ENCODE measurements at places on chromosomes 7 and 10.

DNA sequence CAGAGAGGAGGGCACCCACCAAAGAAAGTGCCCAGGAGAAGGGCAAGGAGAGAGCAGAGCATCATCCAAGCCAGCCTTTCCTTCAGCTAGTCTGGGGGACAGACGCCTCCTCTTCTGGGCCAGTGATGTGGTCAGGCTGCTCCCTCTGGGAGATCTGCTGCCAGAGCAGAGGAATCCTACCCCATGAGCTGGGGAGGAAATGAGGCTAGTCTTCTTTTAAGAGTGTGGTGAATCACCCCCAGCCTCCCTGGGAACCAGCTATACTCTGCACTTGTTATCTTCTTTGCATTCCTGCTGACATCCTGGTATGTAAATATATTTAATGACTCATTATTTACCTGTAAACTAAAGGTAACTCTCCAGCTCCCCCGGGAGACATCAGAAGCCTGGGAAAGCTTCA, 41.6 kb upstream of the EPHB6 start:
- peak; percentile 31 for DNase-seq

- no peak for DNase-seq
Observed at GRCh38 chr7:360454-361100, 70.6 kb downstream of the FOXL3 start.

- no peak for DNase-seq
Observed at GRCh38 chr10:34097682-34098081, 717.4 kb downstream of the PARD3 start.

DNA sequence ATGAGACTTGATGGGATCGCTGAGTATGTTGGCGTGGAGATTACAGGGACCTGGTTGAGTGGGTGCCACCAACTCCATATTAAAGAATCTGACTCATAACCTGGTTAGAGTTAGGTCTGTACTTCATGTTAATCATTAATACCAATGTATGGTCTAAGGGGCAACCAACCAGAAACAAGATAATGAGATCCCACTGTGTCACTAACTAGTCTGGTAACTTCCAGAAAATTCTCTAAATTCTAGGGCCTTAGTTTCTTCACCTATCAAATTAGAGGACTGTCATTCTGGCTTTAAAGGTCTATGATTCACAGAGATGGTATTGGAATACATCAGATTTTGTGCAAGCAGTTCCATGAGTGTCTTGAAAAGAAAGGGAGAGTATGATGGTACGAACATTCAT, 102.2 kb downstream of the SNX10 start:
- DNase-seq = no peak

DNA sequence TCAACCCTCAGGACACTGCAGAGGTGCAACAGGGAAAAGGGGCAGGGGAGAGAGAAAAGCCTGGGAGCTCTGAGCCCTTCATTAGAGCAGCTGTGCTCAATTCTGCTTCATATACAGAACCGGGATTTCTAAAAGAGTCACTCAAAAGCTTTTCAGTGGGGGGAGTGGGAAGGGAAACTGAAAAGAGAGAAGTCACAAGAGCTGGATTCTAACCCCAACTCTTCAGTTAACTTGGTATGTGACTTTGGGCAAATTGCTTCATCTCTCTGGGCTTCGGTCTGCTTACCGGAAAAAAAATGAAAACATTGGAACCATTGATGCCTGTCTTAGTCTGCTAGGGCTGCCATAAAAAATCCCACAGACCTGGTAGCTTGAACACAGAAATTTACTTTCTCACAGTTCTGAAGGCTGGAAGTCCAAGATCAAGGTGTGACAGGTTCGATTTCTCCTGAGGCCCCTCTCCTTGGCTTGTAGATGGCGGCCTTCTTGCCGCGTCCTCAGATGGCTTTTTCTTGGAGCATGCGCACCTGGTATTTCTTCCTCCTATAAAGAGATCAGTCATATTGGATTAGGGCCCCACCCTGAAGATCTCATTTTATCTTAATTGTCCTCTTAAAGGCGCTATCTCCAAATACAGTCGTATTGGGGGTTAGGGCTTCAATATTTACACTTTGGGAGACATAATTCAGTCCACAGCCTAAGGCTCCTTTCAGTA, 118.3 kb upstream of the KMT2E start:
- no peak for DNase-seq

DNA sequence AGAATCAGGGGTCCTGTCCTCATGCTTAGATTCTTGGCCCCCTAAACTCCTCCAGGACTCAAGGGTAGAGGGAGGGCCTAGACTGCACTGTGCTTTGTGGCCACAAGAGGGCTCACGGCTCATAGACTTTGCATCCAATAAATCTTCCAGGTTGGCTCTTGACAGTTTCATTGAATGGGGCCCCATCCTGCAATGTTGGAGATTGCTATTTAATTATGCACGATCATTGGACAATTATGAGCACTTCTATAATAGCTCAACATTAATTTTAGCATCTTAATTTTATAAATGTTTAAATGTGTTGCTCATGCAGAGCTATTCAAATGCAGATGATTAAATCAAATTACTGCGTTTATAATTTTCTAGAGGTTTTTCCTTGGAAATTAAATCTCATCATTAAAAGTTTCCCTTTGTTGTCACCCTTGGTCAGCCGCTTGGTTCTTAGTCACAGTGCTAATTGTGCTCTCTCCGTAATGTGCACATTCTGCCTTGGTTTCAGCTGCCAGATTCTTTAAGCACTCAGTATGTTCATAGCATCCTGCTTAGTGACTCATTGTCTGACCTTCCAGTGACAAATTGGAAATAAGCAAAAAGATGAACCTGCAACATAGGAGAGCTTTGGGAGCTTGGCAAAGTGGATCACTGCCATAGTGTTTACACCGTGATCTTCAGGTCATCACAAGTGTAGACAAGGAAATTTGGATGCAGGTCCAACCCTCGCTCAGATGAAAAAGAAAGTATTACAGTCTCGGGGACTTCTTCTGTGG, 33.4 kb upstream of the PLPP4 start:
- no peak for DNase-seq

- DNase-seq = no peak
Observed at GRCh38 chr7:21718391-21718790, 175.6 kb downstream of the DNAH11 start.

DNA sequence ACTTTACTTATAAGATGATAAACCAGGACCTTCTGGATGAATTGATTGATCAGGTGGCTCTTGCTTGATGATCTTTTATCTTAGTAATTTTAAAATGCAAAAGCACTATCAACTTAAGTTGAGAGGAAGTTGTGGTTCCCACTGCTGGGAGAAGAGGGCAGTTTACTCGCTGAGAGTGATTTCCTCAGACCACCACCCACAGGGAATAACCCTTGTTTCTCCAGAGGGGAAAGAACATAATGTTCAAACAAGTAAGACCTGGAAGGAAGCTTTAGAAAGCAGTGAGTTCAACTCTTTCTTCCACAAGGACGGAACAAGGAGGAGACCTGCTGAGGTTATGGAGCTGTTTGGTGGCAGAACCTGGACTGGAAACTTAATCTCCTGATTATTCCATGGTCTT, 138.7 kb downstream of the FAM204A start:
- no peak for DNase-seq

DNA sequence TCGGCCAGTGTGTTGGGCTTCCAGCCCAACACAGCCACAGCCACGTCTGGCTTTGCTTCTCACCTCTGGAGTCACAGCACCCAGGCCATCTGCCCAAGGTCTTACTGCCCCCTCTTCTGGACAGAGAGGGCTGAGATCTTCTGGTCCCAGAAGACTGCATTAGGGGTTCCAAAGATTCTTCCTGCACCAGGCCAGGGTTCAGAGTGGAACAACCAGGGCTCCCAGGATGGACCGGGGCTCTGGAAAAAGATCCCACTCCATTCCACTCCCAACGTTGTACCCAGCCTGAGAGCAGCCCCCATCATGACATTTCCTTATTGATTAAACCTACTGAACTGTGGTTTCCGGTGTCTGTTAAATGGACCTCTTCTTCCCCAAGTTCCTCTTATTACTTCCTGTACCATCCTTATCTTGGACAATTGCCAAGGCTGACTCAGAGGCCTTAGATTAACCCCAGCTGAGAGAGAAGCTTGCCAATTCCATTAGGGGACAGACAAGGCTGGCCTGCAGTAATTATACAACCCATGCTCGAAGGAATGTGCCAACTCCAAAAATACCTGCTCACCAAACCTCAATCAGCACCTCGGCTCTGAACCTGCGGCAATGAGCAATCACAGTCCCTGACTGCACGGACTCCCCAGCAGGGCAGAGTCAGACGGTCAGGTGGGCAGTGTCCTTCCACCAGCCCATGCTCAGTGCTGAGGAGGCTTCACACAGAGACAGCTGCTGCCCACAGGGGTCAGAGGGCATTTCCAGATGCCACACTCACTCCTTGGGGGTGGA, 47.9 kb upstream of the NPFFR1 start:
- DNase-seq = peak; percentile 57

DNA sequence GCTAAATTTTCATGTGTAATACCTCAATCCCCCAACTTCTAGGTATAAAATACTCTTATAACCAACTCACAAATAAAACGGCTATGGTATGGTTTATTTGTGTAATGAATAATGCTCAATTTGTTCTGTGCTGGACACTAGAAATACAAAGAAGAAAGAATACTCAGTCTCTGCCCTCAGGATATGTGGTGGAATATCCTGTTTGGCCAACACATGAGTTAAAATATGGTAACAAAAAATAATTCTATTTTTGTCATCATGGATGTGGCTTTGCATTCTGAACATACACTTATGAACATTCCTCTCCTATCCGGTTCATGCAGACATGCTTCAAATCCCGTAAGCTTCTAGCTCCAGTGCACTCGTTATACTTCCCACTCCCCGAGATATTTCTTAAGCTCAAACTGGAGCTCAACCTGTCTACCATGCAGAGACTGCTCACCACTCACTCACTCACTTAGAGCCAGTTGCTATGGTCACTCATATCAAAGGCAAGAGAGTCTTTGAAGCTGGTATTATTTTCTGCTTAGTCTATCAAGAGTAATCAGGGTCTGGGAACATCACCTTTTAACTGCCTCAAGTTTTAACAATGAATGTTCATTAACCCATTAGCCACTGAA, 53.8 kb upstream of the SLC16A12 start:
- DNase-seq = no peak

GRCh38 chr10:57049096-57049495, 688.0 kb upstream of the ZWINT start:
- no peak for DNase-seq

GRCh38 chr10:29344073-29344820, 55.4 kb downstream of the LYZL1 start:
- no peak for DNase-seq

DNA sequence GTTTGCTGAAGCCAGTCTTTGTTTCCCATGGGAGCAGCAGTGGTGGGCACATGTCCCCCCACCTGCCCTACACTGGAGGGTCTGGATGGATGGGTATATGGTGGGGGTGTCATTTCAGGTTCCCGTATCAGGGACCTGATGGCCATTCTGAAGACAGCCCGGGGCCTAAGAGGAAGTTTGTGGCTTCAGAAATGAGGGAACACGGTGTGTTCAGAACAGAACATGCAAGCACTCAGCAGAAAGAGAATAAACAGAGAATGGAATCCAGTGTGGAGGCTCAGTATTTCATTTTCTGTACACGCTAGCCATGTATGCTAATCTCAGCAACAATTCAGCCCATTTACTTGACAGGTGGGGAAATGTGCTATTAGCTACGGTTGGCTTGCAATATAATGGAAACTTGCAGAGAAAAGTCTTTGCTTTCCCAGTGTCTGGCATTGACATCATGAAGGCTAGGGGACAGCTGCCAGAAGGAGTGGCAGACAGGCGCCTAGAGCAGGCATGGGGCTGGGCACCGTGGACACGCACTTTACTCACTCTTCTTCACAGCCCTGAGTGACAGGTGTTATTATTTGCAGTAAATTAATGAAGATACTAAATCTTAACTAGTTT, 98.6 kb downstream of the ELMO1 start:
- DNase-seq = no peak

DNA sequence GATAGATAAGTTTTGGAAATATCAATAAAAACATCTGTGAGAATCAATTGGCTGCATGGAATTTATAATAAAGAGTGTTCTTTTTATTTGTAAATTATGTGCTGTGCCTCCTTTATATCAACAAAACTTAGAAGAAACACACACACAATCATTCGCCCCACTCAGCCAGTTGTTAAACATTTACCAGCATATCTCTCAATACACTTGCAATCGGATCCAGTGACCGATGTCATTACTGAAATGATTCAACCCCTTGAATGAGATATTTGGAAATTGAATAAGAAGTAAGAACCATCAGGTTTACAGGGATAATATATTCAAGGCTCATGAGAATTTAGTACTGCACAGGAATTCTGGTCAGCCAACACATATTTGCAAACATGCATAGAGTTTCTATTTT, 35.6 kb downstream of the TAF3 start:
- no peak for DNase-seq

DNA sequence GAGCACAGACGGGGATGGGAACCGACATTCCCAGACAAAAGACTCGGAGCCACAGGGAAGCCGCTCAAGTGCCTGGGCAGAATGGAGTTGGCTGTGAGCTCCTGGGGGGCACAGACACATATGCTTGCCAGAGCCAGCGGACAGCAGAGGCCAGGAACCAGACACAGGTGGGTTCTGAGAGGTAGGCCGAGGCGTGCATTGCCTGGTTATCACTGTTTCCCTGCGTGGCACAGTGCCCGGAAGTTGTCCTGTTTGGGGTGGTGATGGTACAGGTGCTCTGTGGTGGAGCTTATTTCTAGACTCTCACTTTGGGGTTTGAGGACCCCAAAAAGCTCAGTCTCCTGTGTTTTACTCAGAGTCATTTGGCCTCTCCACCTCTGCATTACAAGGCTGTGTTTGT, 2.5 kb downstream of the PALD1 start:
- DNase-seq = no peak

DNA sequence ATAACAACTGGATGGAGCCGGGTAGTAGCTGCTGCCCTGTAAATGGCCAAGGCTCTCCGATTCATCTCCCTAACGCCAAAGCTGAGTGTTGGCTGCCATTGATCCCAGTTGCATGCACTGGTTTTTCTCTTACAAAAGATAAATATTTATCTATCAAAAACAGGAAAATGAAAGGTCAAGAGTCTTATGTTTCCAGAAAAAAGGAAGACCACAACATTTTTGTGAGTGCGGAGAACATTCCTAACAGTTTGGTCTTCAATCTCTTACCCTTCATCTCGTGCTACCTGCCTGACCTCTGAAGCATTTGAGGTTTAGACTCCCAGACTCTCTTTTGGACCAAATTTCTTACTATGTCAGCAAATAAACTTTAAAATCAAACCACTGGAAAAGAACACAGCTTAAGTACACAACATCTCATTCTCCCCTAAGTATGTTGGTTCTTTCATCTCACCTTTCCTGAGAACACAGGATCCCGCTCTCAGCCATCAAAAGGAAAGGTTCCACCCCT, 61.6 kb downstream of the SORBS1 start:
- no peak for DNase-seq

GRCh38 chr7:4655896-4656295, 26.2 kb upstream of the FOXK1 start:
- no peak for DNase-seq

DNA sequence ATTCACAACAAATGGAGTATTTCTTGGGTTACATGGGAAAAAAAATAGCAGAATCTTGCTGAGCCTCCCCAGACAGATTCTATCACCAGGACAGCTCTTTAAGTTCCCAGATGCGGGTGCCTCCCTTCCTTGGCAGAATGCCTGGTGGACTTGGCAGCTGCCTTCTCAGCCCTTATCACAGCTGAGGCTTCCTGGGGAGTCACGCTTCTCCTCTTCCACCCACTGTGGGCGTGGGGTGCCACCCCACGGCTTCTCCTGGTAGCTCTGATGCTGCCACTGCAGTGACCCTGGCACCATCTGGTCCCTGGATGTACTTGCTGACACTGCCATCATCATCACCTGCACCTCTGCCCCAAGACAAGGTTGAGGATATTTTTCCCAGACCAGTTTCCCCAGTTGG, 16.2 kb upstream of the NME8 start:
- DNase-seq = peak; percentile 19
